ENCODE measurements at places on chromosomes 2 and 18.

- no peaks in the 10 kb centered on the region for H3K27me3 ChIP-seq
- DNase-seq, result no peak
- H3K27ac ChIP-seq, result no peak overlapping the region
- no peak overlapping the region for H3K4me3 ChIP-seq
- H3K36me3 ChIP-seq, result no peaks in the 10 kb centered on the region
Observed at GRCh38 chr2:157438863-157439823, 4.7 kb downstream of the CYTIP start.

- H3K27me3 ChIP-seq, result peaks cover 4% of the 10 kb centered on the region
- no peaks in the 10 kb centered on the region for H3K4me1 ChIP-seq
- no peak for DNase-seq
Observed at GRCh38 chr2:176473177-176473576, 203.9 kb downstream of the MTX2 start.

DNA sequence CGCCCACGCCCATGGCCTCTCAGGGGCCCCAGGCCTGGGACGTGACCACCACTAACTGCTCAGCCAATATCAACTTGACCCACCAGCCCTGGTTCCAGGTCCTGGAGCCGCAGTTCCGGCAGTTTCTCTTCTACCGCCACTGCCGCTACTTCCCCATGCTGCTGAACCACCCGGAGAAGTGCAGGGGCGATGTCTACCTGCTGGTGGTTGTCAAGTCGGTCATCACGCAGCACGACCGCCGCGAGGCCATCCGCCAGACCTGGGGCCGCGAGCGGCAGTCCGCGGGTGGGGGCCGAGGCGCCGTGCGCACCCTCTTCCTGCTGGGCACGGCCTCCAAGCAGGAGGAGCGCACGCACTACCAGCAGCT lies 2.4 kb downstream of the B3GNT7 start:
- peaks cover 36% of the 10 kb centered on the region for H3K27me3 ChIP-seq
- no peak for DNase-seq
- no peaks in the 10 kb centered on the region for H3K36me3 ChIP-seq
- H3K4me3 ChIP-seq, result peak overlapping the region; percentile 51
- peaks cover 15% of the 10 kb centered on the region for H3K4me1 ChIP-seq

- H3K27me3 ChIP-seq, result no peaks in the 10 kb centered on the region
- no peak for DNase-seq
- peaks cover 3% of the 10 kb centered on the region for H3K36me3 ChIP-seq
- no peak overlapping the region for H3K4me3 ChIP-seq
Observed at GRCh38 chr2:240205348-240205747, 64.9 kb upstream of the OTOS start.

GRCh38 chr2:172643142-172643541 lies 87.3 kb downstream of the PDK1 start:
- no peak overlapping the region for H3K4me3 ChIP-seq
- no peak overlapping the region for H3K27ac ChIP-seq
- H3K36me3 ChIP-seq, result peaks cover 9% of the 10 kb centered on the region
- no peak for DNase-seq
- no peaks in the 10 kb centered on the region for H3K4me1 ChIP-seq

DNA sequence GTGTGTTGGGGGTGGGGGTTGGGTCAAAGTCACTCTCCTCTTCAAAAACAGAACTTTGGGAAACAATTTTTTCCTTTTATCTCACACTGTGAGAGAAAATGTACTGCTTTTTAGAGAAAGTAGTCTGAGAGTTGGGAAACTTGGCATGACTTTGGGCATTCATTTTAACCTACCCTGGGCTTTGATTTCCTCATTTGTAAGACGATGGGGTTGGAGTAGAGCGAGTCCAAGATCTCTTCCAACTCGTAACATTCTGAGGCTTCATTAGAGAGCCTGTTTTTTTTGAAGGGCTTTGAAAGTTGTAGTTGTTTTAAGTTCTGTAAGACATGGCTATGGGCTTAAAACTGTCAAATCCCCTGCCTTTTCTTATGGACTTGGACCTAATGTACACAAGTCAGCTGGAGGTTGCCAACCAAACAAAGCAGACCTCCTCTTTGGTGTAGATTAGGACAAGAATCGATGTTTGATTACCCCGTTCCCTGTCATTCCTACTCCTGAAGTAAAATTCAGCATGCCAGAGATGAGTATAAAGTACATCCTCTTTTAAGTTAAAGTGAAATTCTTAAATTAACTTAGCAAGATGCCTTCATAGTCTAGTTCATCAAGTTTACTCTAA lies 8.4 kb downstream of the PHLPP1 start:
- H3K27me3 ChIP-seq, result no peaks in the 10 kb centered on the region
- H3K27ac ChIP-seq, result no peak overlapping the region

DNA sequence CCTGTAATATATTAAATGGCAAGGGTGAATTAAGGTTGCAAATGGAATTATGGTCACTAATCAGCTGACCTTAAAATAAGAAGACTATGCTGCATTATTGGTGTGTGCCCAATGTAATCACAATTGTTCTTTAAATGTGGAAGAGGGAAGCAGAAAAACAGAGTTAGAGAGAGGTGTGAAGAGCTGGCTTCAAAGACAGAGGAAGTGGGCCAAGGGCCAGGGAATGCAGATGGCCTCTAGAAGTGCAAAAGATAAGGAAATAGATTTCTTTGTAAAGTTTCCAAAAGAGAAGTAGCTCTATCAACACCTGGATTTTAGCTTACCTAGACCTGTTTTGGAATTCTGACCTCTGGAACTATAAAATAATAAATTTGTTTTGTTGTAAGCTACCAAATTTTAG lies 276.0 kb downstream of the LRRTM1 start:
- H3K36me3 ChIP-seq, result no peaks in the 10 kb centered on the region
- no peak for DNase-seq
- no peaks in the 10 kb centered on the region for H3K27me3 ChIP-seq
- H3K4me1 ChIP-seq, result no peaks in the 10 kb centered on the region
- no peak overlapping the region for H3K27ac ChIP-seq

DNA sequence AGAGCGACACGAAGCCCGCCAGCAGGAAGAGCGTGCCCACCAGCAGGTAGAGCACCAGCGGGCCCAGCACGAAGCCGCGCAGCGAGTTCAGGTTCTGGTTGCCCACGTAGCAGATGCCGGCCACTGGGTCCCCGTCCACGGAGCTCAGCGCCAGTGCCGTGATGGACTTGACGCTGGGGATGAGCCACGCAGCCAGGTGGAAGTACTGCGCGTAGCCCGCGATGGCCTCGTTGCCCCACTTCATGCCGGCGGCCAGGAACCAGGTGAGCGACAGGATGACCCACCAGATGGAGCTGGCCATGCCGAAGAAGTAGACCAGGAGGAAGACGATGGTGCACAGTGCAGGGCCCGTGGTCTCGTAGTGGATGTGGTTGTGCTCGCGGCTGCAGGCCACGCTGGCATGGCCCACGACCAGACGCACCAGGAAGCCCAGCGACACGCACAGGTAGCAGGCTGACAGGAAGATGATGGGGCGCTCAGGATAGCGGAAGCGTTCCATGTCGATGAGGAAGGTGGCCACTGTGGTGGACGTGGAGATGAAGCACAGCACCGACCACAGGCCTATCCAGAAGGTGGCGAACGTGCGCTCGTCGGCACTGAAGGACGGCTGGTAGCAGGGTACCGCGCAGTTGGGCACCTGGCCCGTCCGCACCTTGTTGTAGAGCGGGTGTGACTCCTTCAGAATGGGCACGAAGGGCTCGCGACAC lies 2.1 kb downstream of the FZD5 start:
- H3K4me3 ChIP-seq, result peak overlapping the region; percentile 90
- H3K36me3 ChIP-seq, result peaks cover 2% of the 10 kb centered on the region
- no peak overlapping the region for H3K27ac ChIP-seq
- DNase-seq, result no peak
- H3K27me3 ChIP-seq, result peaks cover 87% of the 10 kb centered on the region

DNA sequence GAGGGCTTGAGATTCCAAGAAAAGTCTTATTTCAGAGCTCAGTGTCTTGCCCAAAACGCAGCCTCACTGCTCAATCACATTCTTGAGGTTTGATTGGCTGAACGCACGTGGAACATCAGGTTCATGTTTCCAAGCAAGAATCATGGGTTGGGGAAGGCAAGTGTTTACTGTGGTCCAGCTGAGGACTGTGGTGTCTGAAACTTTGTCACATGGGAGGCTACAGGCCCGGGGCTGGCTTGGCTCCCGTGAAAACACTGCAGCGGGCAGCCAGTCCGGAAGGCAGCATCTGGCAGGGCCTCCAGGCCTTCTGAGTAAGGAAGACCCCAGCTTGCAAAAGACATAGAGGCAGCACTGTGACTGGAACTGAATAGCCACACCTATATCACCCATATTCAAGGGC lies 84.7 kb downstream of the POLR1A start:
- H3K4me3 ChIP-seq, result no peak overlapping the region
- no peaks in the 10 kb centered on the region for H3K4me1 ChIP-seq
- H3K27me3 ChIP-seq, result no peaks in the 10 kb centered on the region
- peaks cover 8% of the 10 kb centered on the region for H3K36me3 ChIP-seq

- no peaks in the 10 kb centered on the region for H3K27me3 ChIP-seq
- no peaks in the 10 kb centered on the region for H3K4me1 ChIP-seq
- peaks cover 13% of the 10 kb centered on the region for H3K36me3 ChIP-seq
- DNase-seq, result no peak
Observed at GRCh38 chr2:112195167-112195766, 57.1 kb downstream of the FBLN7 start.

- peaks cover 4% of the 10 kb centered on the region for H3K4me1 ChIP-seq
- H3K36me3 ChIP-seq, result peaks cover 17% of the 10 kb centered on the region
- no peak for DNase-seq
- H3K27me3 ChIP-seq, result no peaks in the 10 kb centered on the region
- no peak overlapping the region for H3K4me3 ChIP-seq
- H3K27ac ChIP-seq, result no peak overlapping the region
Observed at GRCh38 chr2:171244466-171244969, 83.8 kb upstream of the TLK1 start.

GRCh38 chr2:67057123-67057522 lies 340.0 kb upstream of the ETAA1 start:
- H3K27me3 ChIP-seq, result peaks cover 2% of the 10 kb centered on the region
- H3K27ac ChIP-seq, result no peak overlapping the region
- DNase-seq, result no peak
- no peaks in the 10 kb centered on the region for H3K36me3 ChIP-seq

GRCh38 chr2:189210250-189211087 lies 30.9 kb upstream of the COL5A2 start:
- H3K4me3 ChIP-seq, result peak overlapping the region; percentile 41
- no peaks in the 10 kb centered on the region for H3K27me3 ChIP-seq
- peak overlapping the region; percentile 85 for H3K27ac ChIP-seq
- peaks cover 40% of the 10 kb centered on the region for H3K4me1 ChIP-seq
- no peak for DNase-seq

DNA sequence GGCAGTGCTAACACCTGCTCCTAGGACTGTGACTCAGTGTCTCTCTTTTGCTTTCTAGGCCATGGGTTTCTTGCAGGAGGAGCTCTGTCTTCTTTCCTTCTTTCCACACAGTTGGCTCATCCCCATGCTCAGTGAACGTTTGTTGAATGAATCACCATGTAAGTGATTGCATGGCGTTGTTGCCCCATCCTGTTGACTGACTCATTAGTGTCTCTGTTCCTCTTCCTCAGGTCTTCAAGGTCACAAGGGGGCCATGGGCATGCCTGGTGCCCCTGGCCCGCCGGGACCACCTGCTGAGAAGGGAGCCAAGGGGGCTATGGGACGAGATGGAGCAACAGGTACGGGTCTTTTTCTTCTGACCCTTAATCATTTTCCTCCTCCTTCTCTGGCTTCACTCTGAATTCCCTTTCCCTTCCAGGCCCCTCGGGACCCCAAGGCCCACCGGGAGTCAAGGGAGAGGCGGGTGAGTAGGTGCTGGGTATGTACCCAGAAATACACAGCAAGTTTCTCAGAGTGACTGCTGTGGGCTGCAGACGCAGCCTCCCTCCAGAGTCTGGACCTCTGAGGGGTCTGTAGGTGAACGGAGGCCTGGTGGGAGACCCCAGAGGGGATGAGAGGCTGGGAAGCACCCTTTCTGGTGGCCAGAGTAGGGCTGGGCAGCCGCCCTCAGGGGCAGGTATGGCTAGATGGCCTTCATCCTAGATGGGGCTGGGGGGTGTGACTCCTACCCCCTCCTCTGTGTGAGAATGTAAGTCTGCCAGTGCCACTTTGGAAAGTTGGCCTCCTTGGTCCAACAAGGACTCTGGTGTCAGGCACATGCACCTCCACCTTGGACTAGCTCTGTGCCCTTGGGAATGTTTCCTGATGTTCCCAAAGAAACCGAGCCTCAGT lies 32.4 kb downstream of the MARCO start:
- H3K4me3 ChIP-seq, result no peak overlapping the region
- no peak overlapping the region for H3K27ac ChIP-seq
- H3K4me1 ChIP-seq, result no peaks in the 10 kb centered on the region
- no peak for DNase-seq

- H3K27ac ChIP-seq, result no peak overlapping the region
- no peak for DNase-seq
- no peak overlapping the region for H3K4me3 ChIP-seq
- H3K36me3 ChIP-seq, result no peaks in the 10 kb centered on the region
- no peaks in the 10 kb centered on the region for H3K27me3 ChIP-seq
Observed at GRCh38 chr2:101296371-101296770, 12.1 kb downstream of the RNF149 start.

- H3K4me1 ChIP-seq, result no peaks in the 10 kb centered on the region
- H3K27me3 ChIP-seq, result no peaks in the 10 kb centered on the region
- no peak overlapping the region for H3K27ac ChIP-seq
- H3K36me3 ChIP-seq, result no peaks in the 10 kb centered on the region
- DNase-seq, result no peak
- H3K4me3 ChIP-seq, result no peak overlapping the region
Observed at GRCh38 chr2:215729985-215730620, 283.2 kb downstream of the MREG start.

DNA sequence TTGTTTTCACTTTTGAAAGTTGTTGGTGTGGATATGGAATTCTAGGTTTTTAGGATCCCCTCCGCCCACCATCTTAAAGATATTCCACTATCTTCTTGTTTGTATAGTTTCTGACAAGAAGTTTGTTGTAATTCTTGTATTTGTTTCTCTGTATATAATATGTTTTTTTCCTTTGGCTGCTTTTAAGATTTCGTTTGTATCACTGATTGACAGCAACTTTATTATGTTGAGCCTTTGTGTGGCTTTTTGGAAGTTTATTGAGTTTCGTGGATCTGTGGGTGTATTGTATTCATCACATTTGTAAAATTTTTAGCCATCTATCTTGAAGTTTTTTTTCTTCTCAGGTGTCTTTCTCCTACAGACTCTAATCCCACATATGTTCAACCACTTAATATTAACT lies 200.1 kb downstream of the MCFD2 start:
- peaks cover 14% of the 10 kb centered on the region for H3K4me1 ChIP-seq
- no peak for DNase-seq
- H3K36me3 ChIP-seq, result peaks cover 34% of the 10 kb centered on the region
- H3K4me3 ChIP-seq, result no peak overlapping the region
- no peaks in the 10 kb centered on the region for H3K27me3 ChIP-seq

DNA sequence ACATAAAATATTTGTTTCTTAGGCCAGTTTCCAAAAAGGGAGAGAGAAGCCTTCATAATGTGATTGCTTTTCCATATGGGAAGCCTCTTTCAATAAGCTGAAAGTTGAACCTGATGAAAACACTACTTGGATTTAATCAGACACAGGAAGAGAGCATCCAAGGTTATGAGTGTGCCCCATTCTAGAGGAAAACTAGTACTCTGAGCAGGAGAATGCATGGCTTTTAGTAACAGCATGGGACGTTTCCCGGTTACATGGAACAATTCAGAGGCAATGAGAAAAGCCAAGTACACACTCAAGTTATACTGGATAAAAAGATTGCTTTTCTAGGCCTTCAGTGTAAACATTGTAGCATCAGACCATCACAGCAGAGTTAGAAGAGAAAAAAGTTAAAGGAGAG lies 315.8 kb downstream of the ZNF516 start:
- no peaks in the 10 kb centered on the region for H3K4me1 ChIP-seq
- no peak overlapping the region for H3K27ac ChIP-seq
- no peaks in the 10 kb centered on the region for H3K27me3 ChIP-seq
- no peak for DNase-seq
- no peak overlapping the region for H3K4me3 ChIP-seq
- no peaks in the 10 kb centered on the region for H3K36me3 ChIP-seq
